ENCODE measurements at places on chromosomes 4 and X.

DNA sequence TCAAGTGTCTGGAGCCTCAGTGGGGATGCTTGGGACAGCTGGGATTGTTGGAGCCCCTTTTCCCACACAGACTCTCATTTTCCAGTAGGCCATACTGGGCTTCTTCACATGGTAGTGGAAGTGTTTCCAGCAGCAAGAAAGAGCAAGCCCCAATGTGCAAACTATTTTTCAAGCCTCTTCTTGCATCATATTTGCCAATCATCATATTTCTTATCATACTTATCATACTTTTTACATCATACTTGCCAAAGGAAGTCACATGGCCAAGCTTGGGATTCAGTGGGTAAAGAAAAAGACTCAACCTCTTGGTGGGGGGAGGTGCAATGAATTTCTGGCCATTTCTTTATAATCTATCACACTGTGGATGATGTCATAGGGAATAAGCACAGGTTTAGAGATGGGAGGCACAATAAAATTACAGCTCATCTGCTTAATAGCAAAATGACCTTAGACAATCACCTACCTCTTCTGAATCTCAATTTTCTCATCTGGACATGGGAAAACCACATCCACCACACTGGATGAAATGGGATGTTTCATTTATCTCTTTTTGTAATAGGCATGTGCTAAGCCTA lies 174.2 kb downstream of the MID1IP1 start:
- DNase-seq: no peak

DNA sequence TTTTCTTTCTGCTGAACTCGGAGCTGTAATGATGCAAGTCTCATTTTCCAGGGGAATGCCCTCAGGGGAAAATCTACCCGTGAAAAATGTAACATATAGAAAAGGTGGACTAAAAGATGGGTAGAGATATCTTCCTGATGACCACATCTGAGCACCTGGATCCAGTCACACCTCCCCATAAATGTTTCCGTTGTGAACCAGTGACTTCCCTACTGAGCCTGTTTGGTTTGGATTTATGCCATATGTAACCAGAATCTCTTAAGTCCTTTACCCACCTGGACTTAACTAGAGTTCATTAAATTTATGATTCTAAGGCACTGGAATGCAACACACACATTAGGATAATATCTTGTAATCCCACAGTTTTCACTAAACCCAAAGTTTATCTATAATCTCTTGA lies 171.1 kb downstream of the ZNF330 start:
- no peak for DNase-seq

- DNase-seq: no peak
These were observed 17.0 kb downstream of the PAQR3 start for GRCh38 chr4:78922207-78922606.

GRCh38 chr4:57499786-57500185 lies 389.6 kb upstream of the IGFBP7 start:
- no peak for DNase-seq

DNA sequence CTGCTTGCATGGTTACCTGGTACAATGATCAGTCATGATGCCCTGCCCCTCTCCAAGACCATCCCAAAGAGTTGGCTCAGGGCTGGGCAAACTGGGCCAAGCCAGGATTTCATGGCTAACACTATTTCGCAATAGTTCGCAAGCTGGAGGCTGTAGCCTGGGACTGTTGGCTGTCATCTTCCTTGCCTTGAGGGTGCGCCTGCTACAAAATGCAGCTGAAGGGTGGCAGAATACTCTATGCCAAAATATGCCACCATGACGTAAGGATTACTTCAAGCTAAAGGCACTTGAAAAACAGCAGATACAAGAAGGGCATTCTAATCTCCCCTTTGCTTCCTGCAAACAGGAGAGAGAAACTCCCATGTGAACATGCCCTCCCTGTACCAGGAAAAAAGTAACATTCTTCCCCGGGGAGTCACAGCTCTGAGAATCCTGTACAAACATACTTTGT lies 21.0 kb downstream of the SAT1 start:
- no peak for DNase-seq

Measured in CD4-positive, alpha-beta T cell treated with Interleukin-15 for 4 hours (primary cell).